ENCODE measurements at places on chromosomes 4 and X. TPM values are rescaled to one million over a fixed set of nuclear protein-coding genes. Genes with fewer than 3 reads are reported as not detected.

GRCh38 chr4:82430964-82431745 is 765 bp downstream of the ENOPH1 start:
- H3K4me1 ChIP-seq: peaks cover 64% of the 10 kb centered on the region
- peak overlapping the region; percentile 98 for H3K4me3 ChIP-seq
- peak; percentile 49 for DNase-seq
- H3K27ac ChIP-seq: peak overlapping the region; percentile 95
- H3K36me3 ChIP-seq: peaks cover 62% of the 10 kb centered on the region
- no peaks in the 10 kb centered on the region for H3K27me3 ChIP-seq

DNA sequence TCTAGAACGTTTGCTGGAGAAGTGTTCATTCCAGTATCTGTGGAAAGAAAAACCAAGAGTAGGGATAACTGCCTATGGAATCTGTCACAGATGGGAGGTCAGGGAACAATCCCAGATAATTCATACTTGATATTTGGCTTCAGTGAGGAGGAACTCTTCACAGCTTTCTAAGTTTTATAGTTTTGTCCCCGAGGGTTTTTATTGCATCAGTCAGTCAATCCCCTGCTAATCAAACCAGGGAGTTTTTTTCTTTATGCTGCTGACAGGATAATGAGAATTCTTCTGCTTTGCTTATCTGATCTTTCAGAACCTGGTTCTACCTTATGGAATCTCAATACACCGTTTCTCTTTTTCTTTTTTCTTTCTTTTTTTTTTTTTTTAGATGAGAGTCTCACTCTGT is 633 bp upstream of the TRIML2 start:
- DNase-seq: no peak
- H3K4me1 ChIP-seq: no peaks in the 10 kb centered on the region
- H3K4me3 ChIP-seq: no peak overlapping the region
- no peaks in the 10 kb centered on the region for H3K27me3 ChIP-seq
- no peaks in the 10 kb centered on the region for H3K36me3 ChIP-seq
- no peak overlapping the region for H3K27ac ChIP-seq

- H3K27ac ChIP-seq: no peak overlapping the region
- H3K4me3 ChIP-seq: no peak overlapping the region
- H3K36me3 ChIP-seq: no peaks in the 10 kb centered on the region
- H3K4me1 ChIP-seq: no peaks in the 10 kb centered on the region
- DNase-seq: no peak
- H3K27me3 ChIP-seq: no peaks in the 10 kb centered on the region
Observed at GRCh38 chr4:186829740-186830449, 106.2 kb upstream of the FAT1 start.

DNA sequence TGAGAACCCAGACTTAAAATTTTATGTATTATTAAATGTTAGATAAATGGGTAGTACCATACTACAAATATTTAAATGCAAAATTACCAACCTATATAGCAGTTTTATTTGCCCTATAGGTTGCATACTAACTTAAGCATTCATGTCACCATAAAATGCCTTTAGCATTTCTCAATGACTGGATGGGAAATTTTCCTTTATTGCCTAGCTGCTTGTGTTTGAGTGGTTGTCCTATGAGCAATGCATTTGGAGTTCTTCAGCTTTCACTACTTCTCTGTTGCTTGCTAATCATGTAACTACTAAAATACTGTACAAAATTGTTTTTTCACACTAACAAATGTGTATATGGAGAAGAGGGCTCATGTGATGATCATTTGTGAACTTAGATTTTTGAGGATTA is 44.2 kb upstream of the CEP135 start:
- H3K27ac ChIP-seq: no peak overlapping the region
- peaks cover 40% of the 10 kb centered on the region for H3K36me3 ChIP-seq
- H3K4me1 ChIP-seq: peaks cover 12% of the 10 kb centered on the region
- H3K4me3 ChIP-seq: no peak overlapping the region
- DNase-seq: no peak

- H3K36me3 ChIP-seq: no peaks in the 10 kb centered on the region
- DNase-seq: no peak
- H3K27ac ChIP-seq: no peak overlapping the region
- no peaks in the 10 kb centered on the region for H3K27me3 ChIP-seq
Observed at GRCh38 chr4:36024901-36025660, 219.2 kb downstream of the ARAP2 start.

GRCh38 chr4:106039796-106040195 is 144.5 kb downstream of the NPNT start:
- H3K4me3 ChIP-seq: no peak overlapping the region
- no peak overlapping the region for H3K27ac ChIP-seq
- no peak for DNase-seq
- H3K4me1 ChIP-seq: no peaks in the 10 kb centered on the region

GRCh38 chr4:6476893-6477292 is 4.5 kb upstream of the PPP2R2C start:
- peaks cover 36% of the 10 kb centered on the region for H3K27me3 ChIP-seq
- H3K4me3 ChIP-seq: no peak overlapping the region
- H3K27ac ChIP-seq: no peak overlapping the region
- no peak for DNase-seq

GRCh38 chr4:56655627-56656345 is 25.3 kb downstream of the HOPX start:
- peak; percentile 40 for DNase-seq
- H3K27ac ChIP-seq: peak overlapping the region; percentile 84
- H3K4me3 ChIP-seq: peak overlapping the region; percentile 81
- peaks cover 57% of the 10 kb centered on the region for H3K4me1 ChIP-seq

DNA sequence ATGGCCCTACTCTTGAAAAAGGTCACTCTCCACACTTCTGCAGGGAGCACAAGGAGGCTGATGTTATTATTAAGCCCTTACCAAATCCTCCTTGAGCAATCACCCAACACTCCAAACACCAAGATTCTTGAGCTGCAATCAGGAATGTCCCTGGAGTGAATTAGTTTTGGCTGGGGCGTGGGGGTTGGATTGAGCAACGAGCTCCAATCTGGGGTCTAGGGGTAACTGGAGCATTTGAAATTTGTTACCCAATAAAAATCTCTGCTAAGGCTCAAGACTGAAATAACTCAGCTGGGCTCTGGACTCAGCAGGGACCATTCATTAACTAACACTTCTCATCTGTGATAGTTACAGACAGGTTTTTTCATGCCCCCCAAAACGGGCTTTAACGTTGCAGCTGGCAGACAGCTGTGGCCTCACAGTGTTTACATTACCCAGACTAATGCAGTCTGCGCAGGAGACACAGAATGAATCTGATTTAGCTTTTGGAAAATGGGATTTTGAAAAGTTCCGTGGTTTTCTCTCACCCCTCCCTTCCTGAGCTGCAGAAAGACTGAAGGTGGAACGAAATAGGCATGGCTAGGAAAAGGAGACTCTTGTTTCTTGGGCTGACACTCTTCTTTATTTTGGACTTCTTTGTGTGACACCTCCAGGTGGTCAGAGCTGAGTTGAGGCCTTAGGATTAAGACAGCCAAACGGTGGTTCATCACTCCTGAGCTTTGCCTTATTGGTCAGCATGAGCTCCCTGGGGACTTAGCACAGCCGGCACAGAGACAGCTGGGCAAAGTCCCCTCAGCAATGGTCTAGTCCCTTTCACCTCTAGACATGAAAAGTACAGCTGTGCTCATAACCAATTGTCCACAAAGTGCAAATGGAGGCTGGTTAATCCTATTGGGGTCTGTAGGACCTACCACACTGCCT is 26.6 kb downstream of the PLAC1 start:
- H3K27ac ChIP-seq: no peak overlapping the region
- H3K27me3 ChIP-seq: peaks cover 4% of the 10 kb centered on the region
- no peak overlapping the region for H3K4me3 ChIP-seq
- DNase-seq: no peak
- no peaks in the 10 kb centered on the region for H3K36me3 ChIP-seq
- H3K4me1 ChIP-seq: peaks cover 2% of the 10 kb centered on the region

- peaks cover 2% of the 10 kb centered on the region for H3K36me3 ChIP-seq
- no peaks in the 10 kb centered on the region for H3K27me3 ChIP-seq
- H3K4me3 ChIP-seq: no peak overlapping the region
- H3K4me1 ChIP-seq: peaks cover 26% of the 10 kb centered on the region
- H3K27ac ChIP-seq: peak overlapping the region; percentile 45
- DNase-seq: peak; percentile 64
Observed at GRCh38 chrX:9644335-9644734, 121.3 kb downstream of the GPR143 start.

The GAB1 gene
- 0.86 TPM for total RNA-seq

The PABPC4L gene
- not detected for total RNA-seq

The HSFX2 gene
- total RNA-seq: not detected

The ATRX gene
- 70.2 TPM for total RNA-seq

The TEX11 gene
- not detected for total RNA-seq

The RTL3 gene
- total RNA-seq: not detected

The ODAPH gene
- total RNA-seq: 3.5 TPM

The CSAG2 gene
- 1.3 TPM for total RNA-seq

The FRMD7 gene
- not detected for total RNA-seq

The NIPAL1 gene
- 0.60 TPM for total RNA-seq

The RRH gene
- not detected for total RNA-seq

The H2BW2 gene
- total RNA-seq: not detected

The CACNA1F gene
- 0.50 TPM for total RNA-seq

The SHOX gene
- not detected for total RNA-seq
